ENCODE measurements at places on chromosomes 3 and 15.

DNA sequence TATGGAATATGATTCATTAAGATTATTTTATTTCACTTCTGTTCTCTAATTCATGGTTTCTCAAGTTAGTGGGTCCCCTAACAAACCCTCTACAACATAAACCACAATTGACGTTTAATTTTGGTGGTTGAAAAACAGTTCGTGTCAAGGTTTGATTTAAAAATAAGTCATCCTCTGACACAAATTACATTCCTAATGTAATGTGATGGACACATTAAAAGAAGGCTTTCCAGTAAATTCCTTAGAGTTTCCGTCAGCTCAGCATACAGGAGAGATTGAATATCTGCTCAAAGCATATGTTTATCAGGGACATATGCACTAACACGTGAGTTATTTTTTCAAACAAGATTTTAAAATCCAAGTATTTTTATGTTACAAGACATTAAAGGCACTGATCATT, 626.5 kb upstream of the ADAMTS9 start:
- no peak for DNase-seq

- DNase-seq = no peak
Measured at GRCh38 chr3:119613872-119614271, 16.2 kb downstream of the PLA1A start.

- no peak for DNase-seq
Measured at GRCh38 chr3:190864002-190864401, 1.5 kb upstream of the GMNC start.

GRCh38 chr15:68782589-68783161, 38.0 kb downstream of the ANP32A start:
- no peak for DNase-seq

DNA sequence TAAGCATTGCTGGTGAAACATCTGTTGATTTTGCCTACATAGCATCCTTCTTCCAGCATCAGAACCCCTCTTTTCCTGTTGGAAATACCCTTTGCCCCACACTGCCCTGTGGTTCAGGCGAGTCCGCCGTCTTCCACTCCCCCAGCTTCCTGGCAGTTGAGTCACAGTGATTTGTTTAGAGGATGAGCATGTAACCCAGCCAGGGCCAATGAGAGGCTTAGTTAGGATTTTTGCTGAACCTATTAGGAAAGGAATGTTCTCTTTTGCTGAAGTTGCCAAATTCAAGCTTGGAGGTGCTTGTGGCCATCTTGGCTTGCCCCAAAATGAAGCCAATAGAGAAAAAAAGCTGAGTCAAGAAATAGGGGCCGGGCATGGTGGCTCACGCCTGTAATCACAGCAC, 19.0 kb upstream of the MEX3B start:
- no peak for DNase-seq

All from T-cell (primary cell).